ENCODE measurements at places on chromosomes 11 and 22. TPM values are rescaled to one million over a fixed set of nuclear protein-coding genes. Genes with fewer than 3 reads are reported as not detected.

The DUSP8 gene
- total RNA-seq, result 0.39 TPM

The ACRV1 gene
- total RNA-seq, result 0.11 TPM

The MGAT3 gene
- 0.13 TPM for total RNA-seq

The DEFB131B gene
- not detected for total RNA-seq

The HRAS gene
- 27.3 TPM for total RNA-seq

The VPREB3 gene
- total RNA-seq, result not detected

The MRGPRF gene
- total RNA-seq, result 26.2 TPM

The C11orf86 gene
- not detected for total RNA-seq

The MRPL49 gene
- 39.6 TPM for total RNA-seq

The FREY1 gene
- total RNA-seq, result 2.2 TPM

The CHRNA10 gene
- 1.3 TPM for total RNA-seq

The ZNRD2 gene
- 42.1 TPM for total RNA-seq

The NELL1 gene
- not detected for total RNA-seq

The MMP20 gene
- total RNA-seq, result not detected

The OR52I1 gene
- total RNA-seq, result not detected

The ACTN3 gene
- total RNA-seq, result under 0.01 TPM

The LINC01488 gene
- total RNA-seq, result not detected

The TRIM29 gene
- 13.1 TPM for total RNA-seq

The KLHL35 gene
- 2.7 TPM for total RNA-seq

The FXYD6 gene
- total RNA-seq, result 3.9 TPM

The FBLN1 gene
- total RNA-seq, result 101 TPM

The BTG4 gene
- total RNA-seq, result not detected

The EIF3D gene
- total RNA-seq, result 316 TPM

The KIF18A gene
- 12.0 TPM for total RNA-seq

The MLC1 gene
- total RNA-seq, result not detected

The OR10A6 gene
- total RNA-seq, result under 0.01 TPM

The ZP1 gene
- not detected for total RNA-seq

The GVQW3 gene
- total RNA-seq, result 3.3 TPM

The TIMP3 gene
- 91.9 TPM for total RNA-seq

The DDTL gene
- total RNA-seq, result not detected

The TENM4 gene
- 0.13 TPM for total RNA-seq

The CRYBA4 gene
- not detected for total RNA-seq

The EHBP1L1 gene
- total RNA-seq, result 33.2 TPM

The SLC22A9 gene
- not detected for total RNA-seq

The MN1 gene
- total RNA-seq, result 14.7 TPM

The SYT13 gene
- total RNA-seq, result 0.13 TPM

The OR51I1 gene
- total RNA-seq, result not detected

The TMEM138 gene
- 31.6 TPM for total RNA-seq

The KRTAP5-2 gene
- not detected for total RNA-seq

The MUC15 gene
- total RNA-seq, result not detected

The MYOD1 gene
- not detected for total RNA-seq

The OR8B12 gene
- not detected for total RNA-seq

The OR10A2 gene
- total RNA-seq, result not detected

The VSIG10L2 gene
- 0.39 TPM for total RNA-seq

The SLC5A1 gene
- total RNA-seq, result not detected

The PARVG gene
- total RNA-seq, result 0.11 TPM

The SEC14L6 gene
- total RNA-seq, result 2.6 TPM

The RIBC2 gene
- total RNA-seq, result 0.76 TPM

The SPA17 gene
- 18.9 TPM for total RNA-seq

The TPBGL gene
- total RNA-seq, result not detected

The TYR gene
- not detected for total RNA-seq

The BAIAP2L2 gene
- 0.65 TPM for total RNA-seq

The NCAM1 gene
- total RNA-seq, result 1.4 TPM

The CABP4 gene
- not detected for total RNA-seq

The OTOG gene
- total RNA-seq, result not detected

The SCARF2 gene
- 19.0 TPM for total RNA-seq
